ENCODE measurements at places on chromosomes 1 and 21.
A peak's percentile ranks its signal among the peaks of the same experiment; 100 is the strongest.

DNA sequence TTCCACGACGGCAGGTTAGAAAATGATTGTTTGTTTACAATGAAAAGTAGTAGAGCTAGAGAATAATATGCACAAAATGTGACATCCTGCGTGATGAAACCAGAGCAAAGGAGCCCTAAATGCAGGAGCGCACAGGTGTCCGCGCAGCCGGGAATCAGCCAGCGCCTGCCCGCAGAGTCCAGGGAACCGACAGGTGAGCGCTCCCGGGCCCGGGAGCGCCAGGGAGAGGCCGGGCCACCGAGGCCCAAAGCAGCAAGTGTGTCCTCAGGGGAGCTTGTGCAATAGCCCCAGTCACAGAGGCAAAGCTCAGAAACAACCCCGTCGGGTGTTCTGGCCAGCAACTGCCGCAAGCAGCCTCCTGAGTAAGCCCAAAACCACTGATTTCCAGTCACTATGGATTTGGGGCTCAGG is 789 bp upstream of the GALE start:
- DNase-seq: no peak

DNA sequence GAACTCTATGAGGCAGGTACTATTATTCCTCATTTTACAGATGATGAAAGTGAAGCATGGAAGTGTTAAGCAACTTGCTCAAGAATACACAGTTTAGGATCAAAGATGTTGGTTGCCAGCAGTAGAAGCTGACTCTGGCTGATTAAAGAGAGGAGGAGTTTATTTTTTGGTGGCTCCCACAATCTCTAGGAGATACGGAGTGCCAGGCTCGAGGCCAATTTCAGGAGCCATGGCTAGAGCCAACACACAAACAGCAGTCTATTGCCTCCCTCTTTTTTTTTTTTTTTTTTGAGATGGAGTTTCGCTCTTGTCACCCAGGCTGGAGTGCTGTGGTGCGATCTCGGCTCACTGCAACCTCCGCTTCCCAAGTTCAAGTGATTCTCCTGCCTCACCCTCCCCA is 19.6 kb downstream of the TTF2 start:
- DNase-seq: no peak

DNA sequence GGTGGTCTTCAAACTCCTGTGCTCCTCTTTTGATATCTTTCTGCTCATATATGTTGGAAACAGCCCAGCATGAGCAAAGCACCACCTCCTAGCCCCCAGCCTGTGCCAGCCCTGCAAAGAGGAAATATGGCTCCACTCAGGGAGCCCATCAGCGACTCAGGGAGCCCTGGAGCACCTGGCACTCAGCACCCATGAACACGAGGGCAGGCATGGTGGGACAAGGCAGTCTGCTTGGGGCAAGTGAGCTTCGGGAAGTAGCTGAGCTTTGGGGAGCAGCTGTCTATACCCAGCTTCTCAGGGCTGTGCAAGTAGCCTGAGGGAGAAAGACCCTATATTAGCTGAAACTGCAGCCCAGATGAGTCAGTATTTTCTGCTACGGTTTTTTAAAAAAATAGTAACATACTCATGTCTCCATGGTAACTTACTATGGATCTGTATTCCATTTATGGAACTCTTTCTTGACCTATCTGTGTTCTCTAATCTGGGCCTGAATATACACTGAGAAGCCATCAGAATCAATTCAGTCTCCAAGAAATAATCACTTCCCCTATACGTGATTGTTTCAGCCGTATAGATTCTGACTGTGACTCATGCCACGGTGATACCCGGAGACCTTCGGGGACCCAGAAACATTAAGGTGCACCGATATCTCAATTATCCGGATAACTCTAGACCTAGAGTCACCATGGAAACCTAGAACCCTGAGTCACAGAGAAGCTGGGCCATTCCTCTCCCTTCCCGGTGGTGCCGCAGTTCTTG is 1.5 kb upstream of the ETS2 start:
- no peak for DNase-seq

DNA sequence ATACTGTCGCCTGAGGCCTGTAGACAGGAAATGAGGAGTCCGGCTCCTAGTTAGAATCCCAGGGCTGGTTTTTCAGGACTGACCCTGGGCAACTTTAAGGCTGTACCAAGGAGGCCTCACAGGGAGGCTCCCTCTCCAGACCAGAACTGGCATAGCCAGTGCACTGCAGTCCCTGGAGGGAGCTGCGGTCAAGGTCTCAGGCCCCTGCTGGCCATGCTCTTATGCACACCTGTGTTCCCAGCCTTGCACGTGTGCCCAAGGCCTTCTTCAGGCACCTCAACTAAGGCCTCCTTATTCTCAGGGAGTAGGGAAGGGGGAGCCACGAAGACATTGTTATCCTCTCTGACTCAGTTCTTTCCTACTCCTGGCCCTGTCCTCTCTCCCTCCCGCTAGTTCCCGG is 22.0 kb upstream of the IFNAR1 start:
- no peak for DNase-seq

- no peak for DNase-seq
Measured at GRCh38 chr1:155529929-155530328, 32.7 kb downstream of the ASH1L start.

- no peak for DNase-seq
Measured at GRCh38 chr21:36883532-36884486, 82.7 kb downstream of the HLCS start.

GRCh38 chr1:200938955-200939354 is 44.3 kb downstream of the INAVA start:
- DNase-seq: peak; percentile 42

DNA sequence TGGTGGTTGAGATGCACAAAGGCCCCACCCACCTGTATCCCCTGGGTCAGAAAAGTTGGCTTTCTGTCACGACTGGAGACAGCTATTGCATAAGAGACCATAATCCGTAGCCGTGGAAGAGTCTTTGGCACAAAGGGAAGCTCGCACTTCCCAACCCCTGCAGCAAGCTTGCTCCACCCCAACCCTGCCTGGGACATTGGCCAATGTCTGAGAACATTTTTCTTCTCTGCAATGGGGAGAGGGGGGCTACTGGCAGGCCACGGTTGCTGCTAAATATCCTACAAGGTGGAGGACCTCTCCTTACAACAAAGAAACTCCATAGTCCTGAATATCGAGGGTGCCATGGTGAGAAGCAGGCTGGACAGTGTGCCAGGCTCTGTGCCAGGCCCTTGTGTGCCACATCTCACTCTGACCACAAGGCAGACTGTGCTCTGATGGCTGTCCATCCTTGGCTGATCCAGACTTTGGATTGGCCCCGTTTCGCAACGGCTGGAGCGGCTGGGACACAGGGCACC is 104.1 kb downstream of the CSMD2 start:
- no peak for DNase-seq

DNA sequence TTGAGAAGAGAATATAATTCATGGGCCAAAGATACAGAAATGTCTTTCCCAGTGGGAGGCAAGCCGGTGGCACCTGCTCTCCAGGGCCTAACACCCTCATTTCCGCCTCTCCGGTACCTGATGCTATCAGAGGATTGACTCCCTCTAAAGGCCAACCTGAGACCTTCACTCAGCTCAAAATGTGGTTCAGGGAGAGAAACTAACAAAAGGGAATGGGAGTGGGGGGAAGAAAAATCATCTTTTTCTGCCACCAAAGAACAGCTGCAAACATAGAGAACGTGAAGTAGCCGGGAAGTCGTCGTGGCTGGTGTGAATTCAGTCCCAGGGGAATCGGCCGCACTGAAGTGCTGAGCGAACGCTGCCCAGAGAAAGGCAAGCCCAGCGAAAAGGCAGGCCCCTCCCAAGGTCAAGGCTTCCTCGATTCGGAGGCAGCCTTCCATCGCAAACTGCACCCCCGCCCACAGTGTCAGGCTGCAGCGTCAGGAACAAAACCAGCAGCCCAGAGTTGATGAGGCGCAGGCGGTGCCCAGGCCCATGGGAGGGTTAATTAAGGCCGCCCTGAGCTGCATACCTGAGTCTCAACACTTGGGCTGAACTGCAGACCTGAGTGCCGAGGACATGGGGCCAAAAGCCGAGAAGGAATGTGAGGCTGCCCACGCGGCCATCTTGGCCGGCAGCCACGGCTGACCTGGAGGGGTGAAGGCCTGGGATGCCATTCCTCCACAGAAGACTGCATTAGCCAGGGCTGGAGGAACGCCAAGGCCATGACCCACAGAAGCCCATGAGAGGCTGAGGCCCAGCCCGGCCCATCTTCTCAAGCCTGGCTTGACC is 160.2 kb downstream of the PSMG1 start:
- DNase-seq: no peak

GRCh38 chr1:59179673-59180072 is 117.2 kb upstream of the FGGY start:
- no peak for DNase-seq

- DNase-seq: no peak
Measured at GRCh38 chr21:34939673-34940331, 109.3 kb downstream of the RUNX1 start.

DNA sequence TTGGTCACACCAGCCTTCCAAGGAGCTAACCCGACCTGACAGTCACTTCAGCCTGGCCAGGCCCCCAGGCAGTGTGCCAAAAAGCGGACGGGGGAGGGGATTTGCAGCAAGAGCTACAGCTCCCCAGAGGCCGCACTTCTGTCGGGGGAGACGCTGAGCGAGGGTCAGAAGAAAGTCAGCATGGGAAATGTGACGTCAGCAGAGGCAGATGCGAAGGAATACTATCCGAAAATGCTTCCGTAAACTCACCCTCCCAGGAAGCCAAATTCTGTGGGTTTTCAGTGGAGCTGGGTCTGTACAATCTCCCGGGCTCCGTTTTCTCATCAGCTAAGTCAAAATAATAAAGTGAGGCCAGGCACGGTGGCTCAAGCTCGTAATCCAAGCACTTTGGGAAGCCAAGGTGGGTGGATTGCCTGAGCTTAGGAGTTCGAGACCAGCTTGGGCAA is 28.5 kb upstream of the ECE1 start:
- no peak for DNase-seq

DNA sequence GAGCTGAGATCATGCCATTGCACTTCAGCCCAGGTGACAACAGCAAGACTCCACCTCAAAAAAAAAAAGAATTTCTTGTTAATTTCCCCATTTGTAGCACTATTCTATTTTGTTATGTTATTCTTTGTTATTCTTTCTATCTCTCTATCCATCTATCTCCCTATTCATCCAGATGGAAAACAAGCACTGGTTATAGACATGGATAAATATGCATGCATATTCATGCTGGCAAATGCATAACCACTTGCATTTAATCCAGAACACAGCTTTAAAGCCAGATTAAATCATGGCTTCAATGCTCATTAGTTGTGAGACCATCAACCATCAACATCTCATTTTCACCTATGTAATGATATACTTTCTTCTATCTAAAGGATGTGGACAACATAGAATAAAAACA is 21.5 kb upstream of the KLHL20 start:
- DNase-seq: no peak

GRCh38 chr1:14649976-14650375 is 51.5 kb downstream of the KAZN start:
- DNase-seq: no peak

DNA sequence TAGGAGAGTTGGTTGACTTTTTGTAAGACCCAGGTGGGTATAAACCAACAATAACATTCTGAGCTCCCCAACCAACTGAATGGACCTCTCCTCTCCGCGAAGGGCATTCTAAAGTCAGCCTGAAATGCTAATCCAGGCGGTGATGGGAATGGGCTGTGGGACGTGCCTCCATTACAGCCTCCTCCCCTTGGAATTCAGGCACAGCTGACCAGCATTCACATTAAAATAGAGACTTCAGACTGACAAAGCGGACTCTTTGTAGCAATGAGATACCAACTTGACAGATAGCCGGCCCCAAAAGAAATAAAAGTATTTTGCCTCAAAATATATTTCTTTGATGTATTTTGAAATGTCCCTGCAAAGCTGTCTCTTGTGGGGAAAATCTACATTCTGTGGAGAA is 101.7 kb downstream of the KIF26B start:
- DNase-seq: no peak

- DNase-seq: no peak
Measured at GRCh38 chr1:25640646-25641328, 24.2 kb downstream of the MAN1C1 start.

- DNase-seq: peak; percentile 69
Measured at GRCh38 chr1:17009706-17010105, 2.0 kb downstream of the ATP13A2 start.

GRCh38 chr1:59597420-59598119 is 217.2 kb upstream of the HOOK1 start:
- DNase-seq: no peak

- no peak for DNase-seq
Measured at GRCh38 chr1:116268211-116268610, 104.8 kb upstream of the ATP1A1 start.

DNA sequence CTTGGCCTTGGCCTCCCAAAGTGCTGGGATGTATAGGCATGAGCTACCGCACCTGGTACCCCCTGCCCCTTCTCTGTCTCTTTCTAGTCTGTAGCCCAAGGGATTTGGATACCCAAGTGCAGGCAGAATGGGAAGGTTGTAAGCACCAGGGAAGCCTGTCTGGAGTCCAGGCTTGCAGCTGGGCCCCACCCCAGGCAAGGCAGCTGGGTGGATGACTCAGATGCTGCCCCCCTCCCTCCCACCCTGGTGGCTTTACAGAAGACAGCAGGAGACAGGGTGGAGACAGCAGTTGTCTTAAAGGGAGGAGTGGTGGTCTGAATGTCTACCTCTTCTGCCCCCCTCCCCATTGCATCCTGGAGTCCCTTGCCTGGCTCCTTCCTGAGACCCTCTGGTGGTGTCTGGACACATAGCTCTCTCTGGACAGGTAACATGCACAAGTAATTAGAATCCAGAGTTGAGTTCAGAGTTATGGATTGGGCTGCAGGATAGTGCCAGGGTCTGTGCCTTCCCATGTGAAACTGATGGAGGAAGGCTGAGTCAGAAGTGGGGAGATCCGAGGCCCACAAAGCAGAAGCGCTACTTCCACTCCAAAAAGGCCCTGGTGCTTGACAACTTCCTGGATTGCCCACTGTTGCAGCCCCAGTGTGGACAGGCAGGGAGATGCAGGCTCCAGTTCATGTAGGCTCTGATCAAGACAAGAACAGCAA is 5.1 kb downstream of the LMNA start:
- DNase-seq: peak; percentile 40

Data from GDM1 (cell line).